ENCODE measurements at places on chromosomes 6 and 20.

GRCh38 chr6:155050311-155050710, 55.2 kb downstream of the TIAM2 start:
- no peak for DNase-seq

GRCh38 chr6:153563001-153563400, 431.9 kb upstream of the RGS17 start:
- no peak for DNase-seq

DNA sequence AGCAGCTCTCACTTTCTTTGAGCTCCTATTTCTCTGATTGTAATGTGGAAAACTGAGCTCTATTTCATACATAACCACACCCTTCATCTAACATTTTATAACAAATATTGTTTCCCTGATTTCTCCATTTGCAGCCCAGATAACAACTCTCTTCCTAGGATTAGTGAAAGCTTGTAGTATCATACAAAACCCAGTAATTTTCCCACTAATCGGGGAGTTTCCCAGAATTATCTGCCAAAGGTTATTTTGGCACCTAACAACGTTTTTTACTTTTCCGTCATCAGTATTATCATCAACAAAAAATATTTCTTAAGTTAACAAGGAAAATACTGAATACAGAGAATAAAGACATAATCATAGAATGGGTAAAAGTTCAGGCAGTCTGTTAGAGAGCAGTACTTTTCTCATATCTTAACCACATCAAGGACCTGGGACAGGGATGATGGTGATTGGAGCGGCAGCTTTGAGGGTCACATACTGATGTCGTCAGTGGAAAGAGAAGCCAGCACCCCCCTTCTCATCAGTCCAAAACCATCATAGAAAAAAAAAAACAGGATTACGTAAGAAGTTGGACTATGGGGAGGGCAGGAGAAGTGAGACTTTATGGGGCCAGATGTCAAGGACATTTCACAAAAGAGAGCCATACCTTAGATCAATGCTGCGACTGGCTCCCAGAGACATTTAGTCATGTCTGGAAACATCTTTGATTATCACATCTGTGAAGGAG, 166.1 kb upstream of the TNFAIP3 start:
- no peak for DNase-seq

DNA sequence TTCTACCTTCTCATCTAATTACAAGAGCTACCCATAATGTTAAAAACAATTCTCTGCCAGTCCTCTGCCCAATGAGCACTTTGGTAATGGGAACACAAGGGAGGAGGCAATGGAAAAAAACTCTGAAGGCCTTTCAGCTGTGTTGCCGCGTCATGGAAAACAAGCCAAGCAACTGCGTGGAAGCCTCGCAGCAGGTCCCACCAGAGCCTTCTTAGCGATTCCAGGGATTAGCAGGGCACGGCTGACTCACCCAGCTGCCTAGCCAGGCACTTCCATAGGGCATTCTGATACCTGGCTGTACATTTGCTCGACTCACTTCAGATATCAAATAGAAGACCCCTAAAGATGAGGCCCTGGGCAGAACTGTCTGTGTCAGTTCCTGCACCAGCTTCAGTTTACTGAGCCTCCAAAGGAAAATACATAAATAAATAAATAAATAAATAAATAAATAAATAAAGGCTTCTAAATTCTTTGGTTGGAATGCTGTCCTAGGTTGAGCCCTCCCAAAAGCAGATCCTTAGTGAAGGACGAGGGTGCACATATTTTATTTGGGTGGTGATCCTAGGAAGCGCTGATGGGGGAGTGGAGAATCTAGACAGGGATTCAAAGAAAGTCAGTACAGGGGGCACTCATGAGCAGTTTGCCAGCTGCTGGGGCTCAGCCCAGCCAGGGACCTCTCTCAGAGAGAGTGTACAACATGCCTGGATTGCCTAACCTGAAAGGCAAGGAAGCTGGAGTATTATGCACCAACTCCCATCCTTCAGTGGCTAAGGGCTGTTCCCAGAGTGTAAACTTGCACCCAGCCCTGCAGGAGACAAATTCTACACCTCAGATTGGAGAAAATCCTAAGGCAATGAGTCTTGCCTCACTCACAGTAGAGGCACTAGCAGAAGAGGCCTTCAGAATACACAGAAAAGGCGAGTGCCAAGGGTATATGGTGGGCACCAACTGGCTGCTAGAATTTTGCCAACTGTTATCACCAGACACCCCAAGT, 18.2 kb downstream of the SNAP25 start:
- no peak for DNase-seq

- no peak for DNase-seq
Observed at GRCh38 chr20:32050851-32051556, 1.0 kb upstream of the HCK start.

Data from NCI-H2081 (cell line).